ENCODE measurements at places on chromosomes 4 and X.

GRCh38 chrX:136586386-136586785, 54.4 kb downstream of the VGLL1 start:
- DNase-seq, result no peak

- no peak for DNase-seq
Observed at GRCh38 chrX:68273887-68274286, 159.4 kb downstream of the OPHN1 start.

GRCh38 chr4:96383349-96383748, 543.5 kb downstream of the PDHA2 start:
- DNase-seq, result no peak

- DNase-seq, result no peak
Observed at GRCh38 chrX:124260845-124261244, 71.6 kb upstream of the TEX13D start.

DNA sequence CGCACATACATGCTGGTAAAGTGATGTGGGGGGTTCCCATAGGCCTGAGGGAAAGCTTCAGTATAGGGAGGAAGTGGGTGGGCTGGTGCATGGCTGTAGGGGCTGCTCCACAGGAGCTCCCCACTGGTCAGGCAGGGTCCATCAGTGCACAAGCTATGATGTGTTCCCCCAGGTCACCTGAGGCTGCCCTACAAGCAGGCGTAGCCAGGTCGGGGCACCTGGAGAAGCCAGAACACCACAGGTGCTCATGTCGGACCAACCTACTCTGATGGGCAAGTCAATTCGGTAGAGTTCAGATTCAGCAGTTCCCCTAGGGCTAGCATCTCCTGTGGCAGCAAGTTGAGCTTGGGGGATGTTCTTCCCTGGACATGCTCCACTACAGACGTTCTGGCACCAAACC, 103.3 kb upstream of the EPHA5 start:
- no peak for DNase-seq

DNA sequence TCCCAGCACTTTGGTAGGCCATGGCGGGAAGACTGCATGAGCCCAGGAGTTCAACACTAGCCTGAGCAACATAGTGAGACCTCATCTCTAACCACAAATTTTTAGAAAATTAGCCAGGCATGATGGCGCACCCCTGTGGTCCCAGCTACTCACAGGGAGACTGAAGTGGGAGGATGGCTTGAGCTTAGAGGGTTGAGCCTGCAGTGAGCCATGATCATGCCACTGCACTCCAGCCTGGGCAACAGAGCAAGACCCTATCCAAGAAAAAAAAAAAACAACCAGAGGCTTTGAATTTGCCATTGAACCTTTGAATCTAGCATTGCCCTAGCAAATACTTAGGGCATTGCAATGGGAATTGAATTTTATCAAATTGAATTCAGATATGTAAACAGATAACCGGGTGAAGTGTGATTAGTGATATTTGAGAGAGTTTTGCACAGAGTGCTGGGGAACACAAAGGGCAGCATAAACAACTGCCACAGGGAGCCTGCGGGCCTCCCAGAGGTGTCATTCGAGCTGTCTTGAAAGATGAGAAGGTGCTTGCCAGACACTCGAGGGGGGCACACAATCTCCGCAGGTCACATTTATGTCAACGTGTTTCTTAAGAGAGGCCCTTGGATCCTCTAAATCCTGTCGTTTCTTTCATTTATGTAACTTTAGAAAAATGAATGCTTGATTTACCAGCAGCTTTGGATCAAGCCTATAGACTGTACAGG, 200.3 kb downstream of the AASDH start:
- DNase-seq, result peak; percentile 65

DNA sequence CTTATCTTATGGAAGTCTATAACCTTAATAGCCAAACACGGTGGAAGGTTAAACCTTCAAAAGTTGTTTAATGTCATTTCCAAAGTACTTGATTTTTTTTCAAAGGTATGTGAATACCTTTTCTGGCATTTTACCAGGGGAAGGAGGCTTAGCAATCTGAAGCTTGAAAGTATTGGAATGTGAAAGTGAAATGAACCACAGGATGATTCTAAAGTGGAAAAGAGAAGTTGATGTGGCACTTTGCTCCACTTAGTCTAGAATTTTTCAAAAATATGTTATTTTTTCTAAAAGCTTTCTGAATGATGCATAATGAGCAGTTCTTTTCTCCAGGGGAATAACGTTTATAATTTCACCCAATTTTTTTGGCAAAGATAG, 19.2 kb downstream of the PI4K2B start:
- DNase-seq, result no peak

GRCh38 chrX:132373610-132374009, 115.2 kb downstream of the MBNL3 start:
- DNase-seq, result no peak

DNA sequence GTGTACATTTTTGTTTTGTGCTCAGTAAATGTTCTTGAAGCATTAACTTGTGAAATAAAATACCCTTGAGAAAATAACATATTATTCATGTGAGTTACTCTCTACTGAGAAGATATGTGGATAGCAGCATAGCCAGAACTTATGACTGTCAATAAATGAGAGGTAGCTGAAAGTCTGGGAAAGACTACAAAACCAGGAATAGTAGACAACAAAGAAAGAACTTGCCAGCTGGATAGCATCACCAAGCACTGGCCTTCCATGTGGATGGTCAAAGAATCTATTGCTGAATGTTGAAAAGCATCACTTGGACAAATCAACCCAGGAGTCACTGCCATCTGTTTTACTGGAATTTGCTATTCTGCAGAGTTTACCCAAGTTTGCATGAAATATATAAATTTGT, 650.0 kb upstream of the HTR2C start:
- no peak for DNase-seq

- DNase-seq, result no peak
Observed at GRCh38 chr4:6380746-6381410, 91.5 kb downstream of the PPP2R2C start.

GRCh38 chr4:2406406-2406805, 12.0 kb downstream of the ZFYVE28 start:
- peak; percentile 5 for DNase-seq
